ENCODE measurements at places on chromosomes 7 and 10. TPM values are rescaled to one million over a fixed set of nuclear protein-coding genes. Genes with fewer than 3 reads are reported as not detected.
A peak's percentile ranks its signal among the peaks of the same experiment; 100 is the strongest.

COL17A1 gene
- 0.97 TPM for polyA plus RNA-seq

TMEM176B gene
- polyA plus RNA-seq: 80.2 TPM

C10orf62 gene
- 0.28 TPM for polyA plus RNA-seq

HYAL4 gene
- 0.12 TPM for polyA plus RNA-seq

FAM241B gene
- 9.2 TPM for polyA plus RNA-seq

SPDYE1 gene
- polyA plus RNA-seq: 0.27 TPM

WEE2 gene
- not detected for polyA plus RNA-seq

VSIR gene
- 9.7 TPM for polyA plus RNA-seq

CCDC7 gene
- polyA plus RNA-seq: 5.5 TPM

ZNF239 gene
- polyA plus RNA-seq: 13.3 TPM

GSTO1 gene
- 102 TPM for polyA plus RNA-seq

STAG3 gene
- 10.5 TPM for polyA plus RNA-seq

TWIST1 gene
- polyA plus RNA-seq: 7.4 TPM

MKI67 gene
- 58.4 TPM for polyA plus RNA-seq

GET4 gene
- polyA plus RNA-seq: 29.9 TPM

DNA sequence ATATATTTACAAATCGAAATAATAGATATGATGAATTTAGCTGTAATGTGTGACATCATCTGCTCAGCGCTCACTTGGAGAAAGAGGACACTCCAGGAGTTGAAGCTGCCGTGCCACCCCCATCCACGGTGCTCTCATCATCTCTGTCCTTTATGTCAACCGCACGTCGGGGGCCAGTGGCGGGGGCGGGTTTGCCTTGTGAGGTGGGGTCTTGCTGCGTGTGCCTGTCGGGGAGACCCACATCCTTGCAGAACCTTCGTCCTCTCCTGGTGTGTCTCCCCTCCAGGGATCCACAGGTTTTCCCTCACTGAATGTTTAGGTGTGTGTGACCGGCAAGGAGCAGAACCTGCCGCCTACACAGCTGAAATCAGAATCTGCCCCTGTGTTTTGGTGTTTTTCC lies 71.6 kb downstream of the INPP5A start:
- DNase-seq: no peak

GRCh38 chr10:129174232-129175014 lies 292.6 kb upstream of the MGMT start:
- no peak for DNase-seq

DNA sequence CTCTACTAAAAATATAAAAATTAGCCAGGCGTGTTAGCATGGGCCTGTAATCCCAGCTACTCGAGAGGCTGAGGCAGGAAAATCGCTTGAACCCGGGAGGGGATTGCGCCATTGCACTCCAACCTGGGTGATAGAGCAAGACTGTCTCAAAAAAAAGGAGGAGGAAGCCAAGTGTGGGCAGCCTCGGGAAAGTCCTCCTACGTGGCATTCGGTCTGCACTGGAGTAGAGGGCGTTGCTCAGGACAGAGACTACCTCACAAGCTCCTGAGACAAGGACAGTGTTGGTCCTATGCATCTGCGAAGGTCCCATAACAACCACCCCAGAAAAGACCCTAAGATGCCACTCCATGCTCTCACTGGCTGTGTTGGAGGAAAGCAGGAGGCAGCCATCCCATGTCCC lies 10.0 kb upstream of the SERPINE1 start:
- DNase-seq: no peak

GRCh38 chr10:28236591-28236990 lies 66.3 kb downstream of the MPP7 start:
- DNase-seq: no peak

- peak; percentile 34 for DNase-seq
Observed at GRCh38 chr10:91162495-91163268, 57.8 kb upstream of the PCGF5 start.

DNA sequence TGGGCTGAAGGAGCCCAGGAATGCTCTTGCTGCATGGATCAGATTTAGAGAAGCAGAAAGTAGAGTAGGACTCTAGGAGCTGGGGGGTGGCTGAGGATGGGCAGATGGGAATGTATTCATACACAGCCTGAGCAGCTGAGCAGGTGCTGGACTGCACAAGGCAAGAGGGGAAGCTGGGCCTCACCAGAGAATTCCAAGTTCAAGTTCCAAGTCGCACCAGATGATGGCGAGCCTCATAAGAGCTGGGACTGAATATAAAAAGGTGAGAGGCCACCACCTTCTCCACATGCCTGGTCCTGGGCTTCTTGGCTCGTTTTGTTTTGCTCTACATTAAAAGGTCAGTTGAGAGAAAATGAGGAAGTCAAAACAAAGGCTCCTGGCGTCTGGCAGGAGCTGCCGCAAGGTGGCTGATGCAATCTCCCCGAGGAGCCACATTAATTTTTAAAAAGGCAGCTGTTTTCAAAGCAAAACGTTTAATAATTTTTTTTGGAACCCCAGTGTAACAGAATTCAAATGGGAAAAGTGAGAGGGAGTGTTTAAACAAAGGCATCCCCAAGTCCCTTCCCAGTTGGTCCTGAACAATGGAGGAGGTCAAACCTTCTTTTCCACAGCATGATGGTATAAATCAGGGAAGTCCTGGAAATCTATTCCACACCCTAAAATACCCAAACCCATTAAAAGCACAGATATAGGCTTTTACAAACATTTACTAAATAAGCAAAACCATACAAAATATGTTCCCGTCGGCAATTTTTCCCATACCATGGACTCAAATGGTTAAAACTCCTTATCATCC lies 9.5 kb downstream of the CYREN start:
- DNase-seq: no peak

DNA sequence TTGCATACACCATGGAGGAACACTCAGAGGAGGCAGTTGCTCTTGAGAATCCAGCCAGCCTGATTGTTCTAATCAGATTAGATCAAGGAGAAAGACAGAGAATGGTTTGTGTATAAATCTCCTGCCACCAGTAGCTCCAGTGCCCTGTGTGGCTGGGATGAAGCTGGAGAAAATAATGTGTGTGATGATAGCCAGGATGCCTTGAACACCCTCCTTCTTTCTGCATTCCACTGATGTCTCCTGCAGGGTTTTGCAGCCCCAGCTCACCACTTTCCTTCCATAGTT lies 614.7 kb upstream of the FOXK1 start:
- no peak for DNase-seq

DNA sequence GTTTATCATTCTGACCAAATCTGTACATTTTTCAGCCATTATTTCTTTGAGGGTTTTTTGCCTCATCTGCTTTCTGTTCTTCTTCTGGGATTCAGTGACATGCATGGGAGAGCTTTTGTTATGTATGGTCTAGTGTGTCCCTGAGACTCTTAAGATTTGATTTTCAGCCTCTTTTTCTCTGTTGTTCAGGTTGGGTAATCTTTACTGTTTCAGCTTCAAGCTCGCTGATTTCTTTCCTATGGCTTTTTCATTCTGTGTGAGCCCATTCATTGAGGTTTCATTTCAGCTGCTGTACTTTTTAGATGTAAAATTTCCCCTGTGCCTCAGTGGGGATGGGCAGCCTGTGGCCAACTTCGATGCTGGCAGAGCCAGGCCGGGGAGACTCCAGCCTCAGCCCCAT lies 38.1 kb downstream of the FOXK1 start:
- DNase-seq: no peak

DNA sequence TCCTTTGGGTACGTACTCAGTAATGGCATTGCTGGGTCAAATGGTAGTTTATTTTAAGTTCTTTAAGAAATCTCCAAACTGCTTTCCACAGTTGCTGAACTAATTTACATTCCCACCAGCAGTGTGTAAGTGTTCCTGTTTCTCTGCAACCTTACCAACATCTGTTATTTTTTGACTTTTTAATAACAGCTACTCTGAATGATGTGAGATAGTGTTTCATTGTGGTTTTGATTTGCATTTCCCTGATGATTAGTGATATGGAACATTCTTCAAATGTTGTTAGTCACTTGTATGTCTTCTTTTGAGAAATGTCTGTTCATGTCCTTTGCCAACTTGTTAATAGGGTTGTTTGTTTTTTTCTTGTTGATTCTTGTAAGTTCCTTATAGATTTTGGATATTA lies 558.9 kb downstream of the SH2D4B start:
- DNase-seq: no peak

GRCh38 chr7:53111031-53111430 lies 75.6 kb downstream of the POM121L12 start:
- DNase-seq: no peak

GRCh38 chr7:69643708-69644445 lies 45.6 kb downstream of the AUTS2 start:
- no peak for DNase-seq

- DNase-seq: no peak
Observed at GRCh38 chr7:46321556-46322205, 400.6 kb upstream of the IGFBP3 start.

GRCh38 chr7:138309186-138309585 lies 150.9 kb upstream of the TRIM24 start:
- no peak for DNase-seq

DNA sequence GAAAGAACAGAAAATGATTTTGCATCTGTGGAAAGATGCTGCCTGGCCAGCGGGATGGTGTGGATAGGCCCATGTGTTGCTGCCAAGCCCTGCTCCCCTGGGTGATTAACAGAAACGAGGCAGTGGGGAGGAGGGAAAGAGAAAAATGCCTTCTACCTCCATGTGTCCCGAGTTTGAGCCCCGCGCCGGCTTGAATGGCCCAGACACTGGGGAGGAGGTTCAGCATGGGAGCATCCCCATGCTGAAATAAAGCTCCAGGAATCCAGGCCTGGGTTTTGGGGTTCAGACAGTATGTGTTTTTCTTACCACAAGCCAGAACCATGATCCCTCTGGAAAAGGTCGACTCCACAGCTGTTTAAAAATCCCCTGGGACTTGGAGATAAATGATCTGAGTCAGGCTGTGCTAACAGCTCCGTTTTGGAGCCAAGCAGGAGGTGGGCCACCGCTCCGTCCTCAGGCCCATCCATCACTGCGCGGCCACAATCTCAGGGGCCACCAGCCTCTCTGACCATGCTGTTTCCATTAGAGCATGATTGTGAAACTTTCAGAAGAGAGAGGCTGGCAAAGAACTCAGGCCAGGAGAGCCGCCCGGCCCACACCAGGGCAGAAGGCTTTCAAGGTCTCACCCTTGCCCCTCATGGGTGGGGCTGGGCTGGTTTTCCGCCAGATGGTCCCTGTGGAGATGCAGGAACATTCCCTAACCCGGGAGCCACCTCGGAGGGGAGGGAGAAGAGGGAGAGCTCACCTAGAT lies 299.7 kb downstream of the ZEB1 start:
- no peak for DNase-seq

DNA sequence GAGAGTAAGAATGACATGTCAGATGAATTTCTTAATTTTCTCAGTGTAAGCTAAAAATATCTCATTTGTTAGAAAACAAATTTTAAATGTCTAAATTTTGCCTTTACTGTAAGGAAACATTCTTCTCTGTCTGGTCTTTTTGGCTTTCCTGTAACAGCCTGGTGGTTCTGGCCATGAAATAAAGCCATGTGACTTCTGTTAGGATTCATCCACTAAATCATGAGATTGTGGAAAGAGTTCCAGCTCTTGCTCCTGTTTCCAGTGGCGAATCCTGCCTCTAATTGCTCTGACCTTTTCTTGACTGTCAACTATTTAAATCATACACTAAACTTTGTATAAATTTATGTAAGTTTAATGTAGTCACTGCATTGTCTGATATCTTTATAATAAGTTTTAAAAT lies 398.5 kb upstream of the AKR1E2 start:
- no peak for DNase-seq

DNA sequence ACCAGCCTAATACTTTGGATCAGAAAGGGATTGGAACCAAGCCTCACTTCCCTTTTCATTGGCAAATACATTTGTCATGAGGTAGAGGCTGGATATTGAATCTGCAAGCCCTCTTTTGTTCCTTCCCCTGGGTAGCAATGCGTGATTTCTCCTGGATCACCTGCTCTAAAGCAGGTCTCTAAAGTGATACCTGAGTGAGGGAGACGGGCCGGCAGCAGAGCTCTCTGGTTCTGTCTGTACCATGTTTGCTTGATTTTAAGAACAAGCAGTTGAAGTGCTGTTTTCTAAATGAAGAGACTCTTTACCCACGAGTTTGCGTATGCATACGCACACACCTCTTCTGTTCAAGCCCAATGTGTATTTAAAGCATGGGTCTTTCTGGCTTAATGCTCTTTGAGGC lies 41.1 kb downstream of the GARS1 start:
- DNase-seq: no peak

- DNase-seq: no peak
Observed at GRCh38 chr7:140082770-140083169, 20.0 kb upstream of the PARP12 start.

DNA sequence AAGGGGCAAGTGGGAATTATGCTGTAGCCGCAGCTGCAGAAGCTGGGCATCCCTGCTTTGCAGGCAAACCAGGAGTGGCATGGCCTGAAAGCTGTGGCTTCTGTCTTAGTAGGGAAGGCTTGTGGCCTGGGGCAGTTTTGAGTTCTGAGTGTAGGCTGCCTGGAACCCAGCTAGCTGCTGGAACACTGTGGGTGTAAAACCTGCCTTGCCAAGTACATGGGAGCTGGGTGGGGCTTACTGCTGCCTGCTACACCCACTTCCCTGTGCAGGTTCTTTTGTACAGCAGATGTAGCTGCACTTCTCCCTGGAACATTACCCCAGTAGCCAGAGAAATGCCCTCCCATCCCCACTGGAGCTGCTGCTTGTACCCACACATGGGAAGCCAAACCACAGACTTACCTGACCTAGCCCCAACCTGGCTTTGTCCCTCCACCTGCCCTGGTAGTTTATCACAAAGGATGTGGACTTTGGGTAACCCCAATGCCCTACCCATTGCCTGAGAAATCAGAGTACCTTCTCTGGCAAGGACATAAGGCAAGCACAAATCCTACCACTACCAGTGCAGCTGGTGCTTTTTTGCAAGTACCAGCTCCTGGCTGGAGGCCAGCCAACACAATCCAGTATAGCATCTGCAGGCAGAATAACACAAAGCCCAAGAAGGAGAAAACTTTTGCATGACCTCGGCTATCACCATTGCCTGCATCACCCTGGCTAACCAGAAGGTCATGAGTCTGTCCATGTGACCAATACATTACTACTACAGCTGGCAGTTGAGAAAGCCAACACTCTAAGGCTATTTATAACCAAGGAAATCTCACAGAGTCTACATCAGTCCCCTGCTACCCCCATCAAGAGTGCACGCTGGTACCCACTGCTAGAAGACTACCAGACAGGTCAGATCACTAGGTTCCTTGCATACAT lies 26.5 kb upstream of the PPP1R3A start:
- DNase-seq: no peak
